Common myeloid progenitor, CD34-positive (primary cell): ENCODE measurements at places on chromosomes 7 and 10.

GRCh38 chr10:77188521-77188920, 449.1 kb downstream of the KCNMA1 start:
- DNase-seq: no peak

DNA sequence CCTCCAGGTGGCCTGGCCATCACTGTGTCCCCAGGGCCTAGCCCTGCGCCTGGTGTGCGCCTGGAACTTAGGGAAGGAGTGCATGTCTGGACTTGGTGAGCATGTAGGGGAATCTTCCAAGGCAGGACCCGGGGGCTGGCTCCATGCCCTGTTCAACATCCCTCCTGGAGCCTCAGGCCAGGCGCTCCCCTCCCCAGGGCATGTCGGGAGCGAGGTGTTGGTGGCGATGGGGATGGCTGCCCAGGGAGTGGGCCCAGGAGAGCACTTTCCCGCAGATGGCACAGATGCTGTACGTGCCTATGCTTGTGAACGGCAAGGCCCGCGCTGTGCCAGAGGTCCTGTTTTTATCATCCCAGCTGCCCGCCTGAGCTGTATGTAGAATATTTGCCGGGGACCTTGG, 55.0 kb downstream of the CDH23 start:
- DNase-seq: no peak

DNA sequence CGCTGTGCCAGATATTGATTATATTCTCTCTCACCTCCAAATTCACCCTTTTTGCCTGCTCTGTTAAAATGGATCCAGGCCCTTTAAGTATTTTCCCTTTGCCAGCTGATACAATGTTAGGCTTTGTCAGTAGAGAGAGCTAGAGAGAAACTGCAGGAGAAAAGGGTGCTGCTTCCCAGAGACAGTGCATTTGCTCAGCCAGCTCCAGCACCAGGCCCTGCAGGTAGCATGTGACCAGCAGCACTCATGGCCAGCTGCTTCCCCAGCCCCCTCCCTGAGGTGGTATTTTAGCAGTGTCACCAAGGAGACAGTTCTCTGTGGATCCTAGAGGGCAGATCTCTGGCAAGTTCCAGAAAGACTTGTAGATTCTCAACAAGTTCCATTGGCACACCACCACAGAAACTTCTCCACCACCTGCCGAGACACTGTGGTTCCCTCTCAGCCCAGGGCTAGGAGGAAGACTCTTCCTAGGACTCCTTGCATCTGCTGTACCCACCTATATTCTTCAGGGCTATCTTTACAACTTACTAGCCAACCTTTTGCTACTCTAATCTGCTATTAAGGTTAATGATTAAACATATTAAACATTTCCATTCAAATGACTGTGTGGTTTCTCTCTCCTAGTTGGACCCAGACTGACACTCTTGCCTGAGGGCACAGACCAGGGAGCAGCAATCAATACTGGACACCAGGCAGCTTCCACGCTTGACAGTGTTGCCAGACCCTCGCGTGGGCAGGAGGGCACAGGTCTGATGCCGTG, 35.6 kb upstream of the ADAM12 start:
- DNase-seq: no peak

DNA sequence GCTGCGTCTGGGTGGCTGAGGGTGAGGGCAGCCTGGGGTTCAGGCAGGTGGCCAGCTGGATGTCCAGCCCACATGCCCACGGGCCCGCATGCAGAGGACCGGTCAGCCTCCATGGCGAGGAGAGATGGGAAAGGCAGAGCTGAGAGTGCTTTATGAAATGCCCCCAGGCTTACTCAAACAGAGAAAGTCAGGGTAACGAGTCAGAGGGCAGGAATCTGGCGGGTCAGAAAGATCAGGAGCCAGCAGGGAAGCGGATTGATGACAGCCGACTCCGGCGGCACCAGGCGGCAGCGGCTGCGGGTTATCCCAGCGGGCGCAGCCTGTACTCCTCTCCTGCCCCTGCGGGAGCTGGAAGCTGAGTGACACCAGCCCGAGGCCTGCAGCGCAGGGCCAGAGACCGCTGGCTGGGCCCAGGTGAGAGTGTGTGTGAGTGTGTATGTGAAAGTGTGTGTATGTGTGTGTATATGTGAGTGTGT, 13.4 kb downstream of the SLC13A4 start:
- DNase-seq: no peak

DNA sequence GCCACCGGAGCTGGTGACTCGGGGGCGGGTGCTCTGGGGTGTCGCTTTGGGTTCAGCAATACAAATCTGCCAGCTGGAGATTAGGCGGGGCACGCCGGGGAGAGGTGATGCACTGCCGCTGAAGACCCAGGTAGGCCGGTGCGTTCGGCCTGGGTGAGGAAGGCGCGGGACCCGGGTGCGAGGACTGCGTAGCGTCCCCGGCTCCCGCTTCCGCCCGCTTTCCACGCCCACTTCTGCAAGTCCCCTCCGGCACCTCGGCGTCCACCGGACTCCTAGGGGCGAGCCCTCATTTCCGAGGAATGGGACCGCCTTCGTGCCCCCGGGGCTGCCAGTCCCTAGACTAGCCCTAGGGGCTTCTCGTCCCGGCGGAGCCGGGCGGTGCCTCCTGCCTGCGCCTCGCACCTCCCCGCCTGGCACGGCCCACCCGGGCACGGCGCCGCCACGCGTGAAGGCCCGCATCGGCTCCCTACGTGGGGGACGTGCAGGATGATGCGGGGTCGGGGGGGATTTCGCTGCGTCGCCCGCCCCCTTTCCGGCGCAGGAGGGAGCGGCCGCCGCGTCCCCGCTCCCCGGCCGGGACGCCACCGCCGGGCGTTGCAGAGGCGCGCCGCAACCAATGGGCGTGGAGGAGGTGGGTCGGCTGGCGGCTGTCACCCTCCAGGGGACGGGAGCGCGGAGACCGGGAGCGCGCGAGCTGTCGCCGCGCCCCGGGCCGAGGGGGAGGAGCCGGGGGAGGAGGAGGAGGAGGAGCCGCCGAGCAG, 40.0 kb downstream of the HK1 start:
- DNase-seq: peak; percentile 93

- no peak for DNase-seq
These were observed 46.2 kb downstream of the VWDE start for GRCh38 chr7:12357508-12357907.

DNA sequence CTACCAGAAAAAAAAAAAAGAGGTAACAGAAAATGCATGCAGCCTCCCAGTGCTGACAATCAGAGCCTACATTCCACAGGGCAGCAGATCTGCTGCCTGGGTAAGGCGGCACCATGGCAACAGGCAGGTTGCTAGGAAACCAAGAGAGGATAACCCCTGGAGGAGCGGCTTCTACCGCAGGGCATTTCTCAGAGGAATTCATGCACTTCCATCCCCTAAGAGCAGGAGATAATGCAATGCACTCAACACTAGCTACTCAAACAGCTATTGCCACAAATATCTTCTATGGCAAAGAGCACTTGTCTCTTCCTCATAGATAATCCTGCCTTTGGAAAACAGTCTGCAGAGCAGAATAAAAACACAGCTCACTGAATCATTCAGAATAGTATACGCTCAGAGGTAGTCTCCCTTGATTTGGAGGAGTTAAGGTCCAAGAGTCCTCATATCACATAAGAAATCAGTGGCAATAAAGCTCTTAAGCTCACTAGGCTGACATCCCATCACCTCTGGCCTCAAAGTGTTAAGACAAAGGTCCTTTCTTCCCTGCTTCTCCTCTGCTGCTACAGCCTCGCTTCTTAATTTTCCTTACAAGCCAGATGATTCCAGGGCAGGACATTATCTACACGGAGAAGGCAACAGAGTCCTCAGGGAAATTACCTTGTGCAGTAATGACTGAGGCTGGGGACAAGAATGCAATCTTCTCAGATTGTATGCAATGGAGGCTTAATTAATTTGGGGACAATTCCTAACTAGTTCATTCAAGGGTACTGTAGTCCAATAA, 10.7 kb downstream of the PSAP start:
- no peak for DNase-seq

DNA sequence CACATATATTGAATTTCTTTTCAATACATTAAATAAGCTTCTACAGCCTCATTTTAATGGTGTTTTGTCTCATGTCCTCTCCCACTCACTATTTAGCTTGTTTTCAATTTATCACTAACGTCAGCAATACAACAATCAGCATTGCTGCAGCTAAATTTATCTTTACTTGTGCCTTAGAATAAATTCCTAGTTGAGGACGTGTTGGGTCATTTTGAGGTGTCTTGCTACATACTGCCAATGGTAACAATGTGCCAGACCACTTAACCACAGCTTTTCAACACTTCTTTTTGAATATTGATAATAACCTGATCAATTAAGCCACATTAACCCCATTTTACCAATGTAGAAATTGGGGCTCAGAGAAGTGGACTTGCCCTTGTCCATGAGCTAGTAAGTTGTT, 26.0 kb downstream of the FRMPD2 start:
- no peak for DNase-seq

GRCh38 chr10:119448628-119449584, 93.6 kb downstream of the RGS10 start:
- no peak for DNase-seq

DNA sequence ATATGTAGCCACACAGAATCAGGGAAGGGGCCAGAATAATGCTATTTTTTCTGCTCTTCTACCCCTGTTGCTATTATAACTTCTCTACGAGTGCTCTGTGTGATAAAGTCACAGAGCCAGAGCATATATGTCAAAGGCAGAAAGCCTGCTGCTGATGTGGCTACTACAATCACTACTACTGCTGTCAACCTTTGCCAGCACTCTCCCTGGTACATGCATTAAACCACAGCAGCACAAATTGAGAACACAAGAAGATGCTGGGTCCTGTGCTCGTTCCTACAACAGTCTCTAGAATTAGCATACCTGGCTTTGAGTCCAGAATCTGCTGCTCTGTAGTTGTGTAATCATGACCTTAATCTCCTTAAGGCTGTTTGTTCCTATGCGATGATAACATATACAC, 108.6 kb downstream of the SEMA3A start:
- DNase-seq: no peak

GRCh38 chr7:101833799-101834198, 16.4 kb downstream of the CUX1 start:
- DNase-seq: no peak

GRCh38 chr7:149724661-149725425, 48.5 kb downstream of the ZNF467 start:
- no peak for DNase-seq

- DNase-seq: no peak
These were observed 39.2 kb downstream of the DNAJC9 start for GRCh38 chr10:73207883-73208282.

DNA sequence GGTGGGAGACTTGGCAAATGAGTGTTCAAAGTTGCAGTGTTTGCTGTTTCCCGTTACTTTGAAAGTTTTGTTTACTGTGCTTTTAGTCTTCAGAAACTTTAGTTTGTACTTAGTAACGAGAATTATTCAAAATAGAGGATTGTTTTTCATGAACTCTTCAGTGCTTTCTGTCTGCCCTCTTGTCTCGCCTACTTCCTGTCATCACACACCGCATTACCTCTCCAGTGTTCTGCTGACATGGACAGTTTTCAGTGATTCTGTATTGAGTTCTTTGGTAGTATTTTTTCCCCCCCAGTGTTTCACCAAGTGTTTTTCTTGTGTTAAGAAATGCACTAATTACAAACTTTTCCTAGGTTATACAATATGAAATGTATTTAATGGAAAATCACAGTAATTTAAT, 207.0 kb downstream of the MLLT10 start:
- DNase-seq: no peak

GRCh38 chr7:103905997-103906396, 83.5 kb downstream of the RELN start:
- DNase-seq: no peak

GRCh38 chr10:133393401-133394063, 425 bp upstream of the MTG1 start:
- no peak for DNase-seq

DNA sequence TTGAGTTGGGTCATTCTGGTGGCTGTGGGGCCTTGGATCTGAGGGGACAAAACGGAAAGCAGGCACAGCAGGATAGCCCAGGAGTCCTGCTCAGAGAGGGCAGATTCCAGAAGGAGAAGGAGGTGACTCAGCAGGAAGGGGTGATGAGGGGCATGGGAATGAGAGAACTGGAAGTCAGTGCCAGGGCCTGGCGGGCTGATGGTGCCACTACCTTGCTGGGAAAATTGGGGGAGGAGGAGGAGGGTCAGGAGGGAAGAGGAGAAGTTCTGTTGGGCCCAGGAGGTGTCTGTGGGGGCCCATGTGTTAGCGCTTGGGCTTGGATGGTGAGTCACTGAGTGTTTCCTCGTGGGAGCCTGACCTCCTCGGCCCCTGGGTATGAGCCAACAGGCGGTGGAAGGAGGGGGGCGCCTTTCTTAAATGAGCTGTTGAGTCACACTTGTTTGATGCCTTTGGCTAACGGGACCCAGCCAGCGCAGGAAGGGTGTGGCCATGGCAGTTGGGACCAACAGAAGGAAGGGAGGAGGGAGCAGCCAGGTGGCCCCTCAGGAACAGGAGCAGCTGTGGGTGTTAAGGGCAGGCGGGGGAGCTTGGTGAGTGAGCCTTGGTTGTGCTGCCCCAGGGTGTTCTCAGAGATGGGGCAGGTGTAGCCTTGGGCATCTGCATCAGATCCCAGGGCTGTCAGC, 130.0 kb upstream of the BTBD16 start:
- peak; percentile 44 for DNase-seq

- peak; percentile 60 for DNase-seq
These were observed 58.5 kb downstream of the LGI1 start for GRCh38 chr10:93816123-93816747.

DNA sequence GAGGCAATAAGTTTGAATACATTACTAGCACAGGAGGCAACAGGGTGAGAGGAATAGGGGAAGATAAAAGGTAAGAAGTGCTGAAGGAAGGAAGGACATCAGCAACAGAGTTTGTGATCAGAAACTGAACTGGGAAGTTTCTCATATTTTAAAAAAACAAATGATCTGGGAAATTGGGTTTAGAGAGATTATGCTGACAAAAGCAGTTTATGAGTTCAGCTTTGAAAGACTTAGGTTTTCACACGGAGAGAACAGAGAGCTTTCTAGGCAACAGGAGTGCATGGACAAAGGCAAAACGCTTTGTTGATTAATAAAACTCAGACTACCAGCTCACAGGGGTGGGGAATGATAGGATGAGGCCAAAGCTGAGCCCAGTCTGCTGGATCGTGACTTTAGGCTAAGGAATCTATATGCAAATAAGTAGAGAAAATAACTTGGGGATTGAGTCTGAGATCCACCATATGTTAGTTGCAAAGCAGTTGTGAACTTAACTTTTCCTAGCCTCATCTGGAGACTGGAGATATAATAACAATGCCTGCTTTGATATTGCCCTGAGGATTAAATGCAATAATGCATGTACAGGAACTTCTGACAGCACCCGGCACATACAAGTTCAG, 4.2 kb downstream of the OSBPL3 start:
- no peak for DNase-seq

DNA sequence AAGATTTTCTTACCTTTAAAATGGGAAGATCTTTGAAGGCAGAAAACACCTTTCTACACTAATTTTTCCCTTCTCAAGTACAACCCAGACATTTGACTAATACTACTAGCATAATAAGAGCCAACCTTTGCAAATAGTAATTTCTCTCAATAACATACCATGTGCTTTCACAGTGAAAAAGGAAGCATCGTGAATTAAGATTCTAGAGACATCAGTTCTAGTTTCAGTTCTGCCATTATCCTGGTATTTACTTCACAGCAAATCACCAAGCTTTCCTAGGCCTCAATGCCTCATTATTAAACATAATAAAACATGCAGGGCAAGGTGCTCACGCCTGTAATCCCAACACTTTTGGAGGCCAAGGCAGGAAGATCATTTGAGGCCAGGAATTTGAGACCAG, 24.9 kb downstream of the GSAP start:
- no peak for DNase-seq
